ENCODE measurements at places on chromosomes 2 and 18. TPM values are rescaled to one million over a fixed set of nuclear protein-coding genes. Genes with fewer than 3 reads are reported as not detected.
A peak's percentile ranks its signal among the peaks of the same experiment; 100 is the strongest.

Gene SCN2A
- 0.21 TPM for total RNA-seq

Gene CYS1
- total RNA-seq: 1.8 TPM

Gene XIRP2
- total RNA-seq: not detected

Gene KCNG3
- total RNA-seq: 1.5 TPM

GRCh38 chr2:12493031-12493513 is 223.7 kb upstream of the TRIB2 start:
- no peak overlapping the region for H3K27ac ChIP-seq
- no peak overlapping the region for H3K4me3 ChIP-seq
- H3K4me1 ChIP-seq: no peaks in the 10 kb centered on the region
- H3K27me3 ChIP-seq: no peaks in the 10 kb centered on the region

DNA sequence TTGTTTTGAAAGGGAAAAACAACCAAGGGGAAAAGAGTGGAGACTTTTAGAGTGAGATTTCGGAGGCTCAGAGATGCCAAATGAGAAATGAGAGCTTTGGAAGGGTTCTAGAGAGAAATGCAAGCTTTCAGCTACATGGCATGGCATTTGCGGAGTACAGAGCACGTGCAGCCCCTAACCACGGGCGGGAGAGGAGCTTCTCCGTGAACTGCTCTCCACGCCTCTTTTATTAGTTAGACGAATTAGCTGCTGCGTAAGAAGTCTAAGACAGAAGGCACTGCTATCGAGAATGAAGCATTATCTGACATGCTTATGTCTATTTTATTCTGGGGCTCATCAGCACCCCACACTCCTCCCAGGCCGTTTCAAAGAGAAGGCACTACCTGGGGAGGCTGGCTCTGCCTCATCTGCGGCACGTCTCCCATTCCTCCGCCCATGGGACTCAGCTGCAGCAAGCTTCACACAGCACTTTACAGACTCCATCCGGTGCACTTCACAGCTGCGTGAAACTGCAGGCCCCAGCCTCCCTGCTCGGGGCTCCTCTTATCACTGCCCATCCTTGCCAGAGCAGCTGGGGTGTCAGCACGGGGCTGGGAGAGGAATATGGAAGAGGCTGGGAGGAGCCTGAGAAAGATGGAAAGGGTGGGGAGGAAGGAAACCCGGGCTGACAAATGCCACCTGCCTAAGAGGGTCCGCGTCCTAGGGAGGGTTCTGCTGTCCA is 207.3 kb upstream of the APCDD1 start:
- H3K27ac ChIP-seq: no peak overlapping the region
- no peaks in the 10 kb centered on the region for H3K36me3 ChIP-seq
- H3K4me1 ChIP-seq: peaks cover 22% of the 10 kb centered on the region
- no peak for DNase-seq
- H3K4me3 ChIP-seq: no peak overlapping the region

- no peaks in the 10 kb centered on the region for H3K36me3 ChIP-seq
- H3K27me3 ChIP-seq: no peaks in the 10 kb centered on the region
- H3K4me3 ChIP-seq: no peak overlapping the region
Observed at GRCh38 chr2:165544897-165545296, 75.4 kb downstream of the CSRNP3 start.

DNA sequence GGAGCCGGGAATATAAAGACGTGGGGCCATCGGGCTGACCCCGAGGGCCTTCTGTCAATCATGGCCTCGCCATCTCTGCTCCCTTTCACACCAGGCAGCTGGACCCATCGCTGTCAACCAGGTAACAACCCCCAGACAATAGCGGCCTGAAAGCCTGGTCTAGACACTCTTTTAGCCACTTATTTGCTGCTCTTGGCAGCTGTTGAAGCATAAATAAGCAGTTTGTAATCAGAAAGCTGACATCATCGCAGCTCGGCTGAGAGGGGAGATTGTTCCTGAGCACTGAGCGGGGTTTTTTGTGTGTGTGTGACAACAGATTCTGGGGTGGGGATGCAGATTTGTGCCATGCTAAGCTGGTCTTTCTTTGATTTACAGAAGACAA is 423.6 kb upstream of the POU3F3 start:
- H3K27me3 ChIP-seq: peaks cover 5% of the 10 kb centered on the region
- H3K4me1 ChIP-seq: peaks cover 5% of the 10 kb centered on the region
- no peak overlapping the region for H3K4me3 ChIP-seq
- DNase-seq: no peak

DNA sequence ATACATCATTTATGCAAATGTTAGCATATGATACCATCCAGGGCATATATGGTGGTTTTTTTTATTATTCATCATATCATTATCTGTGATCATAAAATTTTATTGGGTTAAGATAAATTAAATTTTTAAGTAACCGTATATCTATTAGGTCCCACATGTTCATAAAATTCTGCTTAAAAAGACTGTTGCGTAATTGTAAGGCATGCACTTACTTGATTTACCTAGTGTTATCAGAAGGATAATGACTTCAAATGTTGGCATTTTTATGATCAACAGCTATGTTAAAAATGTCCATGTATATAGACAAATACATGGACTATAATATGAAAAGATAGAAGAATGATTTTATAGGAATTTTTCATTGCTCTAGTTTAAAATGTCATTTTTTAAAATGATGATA is 1625.5 kb upstream of the CELF4 start:
- H3K4me1 ChIP-seq: no peaks in the 10 kb centered on the region
- DNase-seq: no peak
- no peak overlapping the region for H3K27ac ChIP-seq

DNA sequence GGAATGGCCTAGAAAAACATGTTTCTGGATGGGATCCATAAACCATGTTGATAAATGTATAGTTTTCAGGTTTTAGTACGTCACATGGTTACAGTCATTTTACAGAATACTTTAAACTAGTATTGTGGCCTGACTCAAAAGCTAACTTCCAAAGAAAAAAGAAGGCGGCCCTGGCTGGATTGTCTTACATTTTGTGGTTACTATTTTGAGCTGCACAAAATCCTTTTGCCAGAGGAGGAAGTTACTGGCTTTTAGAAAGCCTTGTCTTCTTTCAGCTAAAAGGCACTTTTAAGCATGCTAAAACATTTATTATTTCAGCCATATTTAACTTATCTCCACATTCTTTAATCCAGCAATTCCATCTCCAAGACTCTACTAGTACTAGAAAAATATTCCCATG is 227.9 kb downstream of the CDH2 start:
- no peaks in the 10 kb centered on the region for H3K27me3 ChIP-seq
- H3K27ac ChIP-seq: no peak overlapping the region
- H3K36me3 ChIP-seq: no peaks in the 10 kb centered on the region
- H3K4me1 ChIP-seq: no peaks in the 10 kb centered on the region
- no peak overlapping the region for H3K4me3 ChIP-seq

GRCh38 chr2:143321994-143322393 is 192.8 kb downstream of the ARHGAP15 start:
- no peaks in the 10 kb centered on the region for H3K36me3 ChIP-seq
- H3K27me3 ChIP-seq: no peaks in the 10 kb centered on the region
- H3K4me3 ChIP-seq: no peak overlapping the region
- DNase-seq: no peak
- H3K27ac ChIP-seq: no peak overlapping the region
- peaks cover 4% of the 10 kb centered on the region for H3K4me1 ChIP-seq

- no peaks in the 10 kb centered on the region for H3K27me3 ChIP-seq
- no peak overlapping the region for H3K27ac ChIP-seq
- peaks cover 29% of the 10 kb centered on the region for H3K36me3 ChIP-seq
- H3K4me1 ChIP-seq: no peaks in the 10 kb centered on the region
- no peak overlapping the region for H3K4me3 ChIP-seq
- no peak for DNase-seq
Observed at GRCh38 chr18:75290737-75291358, 80.3 kb downstream of the TSHZ1 start.

- no peaks in the 10 kb centered on the region for H3K27me3 ChIP-seq
- DNase-seq: no peak
- no peak overlapping the region for H3K27ac ChIP-seq
- no peak overlapping the region for H3K4me3 ChIP-seq
- H3K4me1 ChIP-seq: no peaks in the 10 kb centered on the region
Observed at GRCh38 chr18:69636529-69637301, 236.0 kb downstream of the DOK6 start.

- no peaks in the 10 kb centered on the region for H3K4me1 ChIP-seq
- no peak for DNase-seq
- no peak overlapping the region for H3K27ac ChIP-seq
- H3K36me3 ChIP-seq: peaks cover 34% of the 10 kb centered on the region
- no peaks in the 10 kb centered on the region for H3K27me3 ChIP-seq
Observed at GRCh38 chr2:159208438-159208837, 78.1 kb downstream of the WDSUB1 start.

GRCh38 chr2:191601060-191601459 is 76.9 kb upstream of the NABP1 start:
- no peaks in the 10 kb centered on the region for H3K4me1 ChIP-seq
- DNase-seq: no peak
- no peak overlapping the region for H3K4me3 ChIP-seq
- peaks cover 3% of the 10 kb centered on the region for H3K27me3 ChIP-seq
- no peaks in the 10 kb centered on the region for H3K36me3 ChIP-seq
- H3K27ac ChIP-seq: no peak overlapping the region

DNA sequence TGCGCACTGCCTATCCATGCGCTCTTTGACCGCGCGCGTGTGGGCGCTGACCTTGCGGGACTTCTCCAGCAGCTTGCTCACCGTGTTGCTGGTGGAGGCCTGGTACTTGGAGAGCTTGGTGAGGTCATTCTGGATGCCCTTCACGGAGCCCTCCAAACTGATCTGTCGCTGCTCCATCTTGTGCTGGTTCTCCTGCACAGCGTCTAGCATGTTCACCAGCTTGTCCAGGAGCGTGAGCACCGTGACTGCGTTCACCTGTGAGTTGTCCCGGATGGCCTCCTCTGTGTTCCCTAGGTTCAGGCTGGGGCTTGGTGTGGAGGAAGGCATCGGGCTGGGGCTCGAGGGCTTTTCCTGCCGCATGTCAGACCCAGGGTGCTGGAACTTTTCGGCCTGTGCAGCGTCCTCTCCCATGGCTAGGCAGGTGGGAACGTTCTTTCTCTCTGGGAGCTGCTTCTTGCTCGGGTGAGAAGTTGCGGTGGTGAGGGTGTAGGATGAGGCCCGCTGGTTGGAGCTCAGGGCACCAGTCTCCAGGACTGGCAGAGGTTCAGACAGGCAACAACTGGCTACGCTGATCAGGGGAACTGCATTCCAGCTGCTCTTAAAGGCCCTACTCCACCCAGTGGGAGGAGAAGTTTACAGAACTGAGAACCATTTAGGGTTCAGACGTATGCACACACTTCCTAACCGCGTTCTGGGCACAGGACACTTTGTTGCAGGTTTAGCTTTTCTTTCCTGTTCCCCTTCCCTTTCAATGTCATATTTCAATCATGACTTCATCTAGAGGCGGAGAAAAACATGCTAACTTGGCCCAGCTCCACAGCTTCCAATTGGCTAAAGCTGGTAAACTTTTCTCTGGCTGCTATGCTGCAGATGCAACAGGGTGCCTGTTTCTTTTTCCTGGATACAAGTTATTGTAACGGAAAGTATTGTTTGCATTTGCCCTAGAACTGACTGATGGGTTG is at the start of gene CAVIN2:
Gene CAVIN2, minus strand, starts transcription at position 574 of the 962 bp plus-strand sequence. Its CDS starts 163 bp downstream, at position 411.
- DNase-seq: peak; percentile 79
- no peaks in the 10 kb centered on the region for H3K27me3 ChIP-seq
- H3K27ac ChIP-seq: peak within 1 kb of the TSS; percentile 68
- peaks cover 28% of the 10 kb centered on the region for H3K4me1 ChIP-seq

Measured in suprapubic skin (tissue), 4 donors.